ENCODE measurements at places on chromosomes 7 and 10. TPM values are rescaled to one million over a fixed set of nuclear protein-coding genes. Genes with fewer than 3 reads are reported as not detected.

Gene CACNB2
- total RNA-seq = 1.5 TPM

Gene SPDYE8
- total RNA-seq = 0.13 TPM

Gene BTBD16
- 0.23 TPM for total RNA-seq

Gene SSMEM1
- not detected for total RNA-seq

Gene IPMK
- 5.5 TPM for total RNA-seq

Gene PSD
- total RNA-seq = 0.31 TPM

Gene SPDYE9
- 0.13 TPM for total RNA-seq

Gene HTR5A
- total RNA-seq = 0.08 TPM

Gene PARD3
- 35.2 TPM for total RNA-seq

Gene RNF133
- 0.49 TPM for total RNA-seq

Gene RASA4B
- 6.2 TPM for total RNA-seq

- H3K36me3 ChIP-seq = peaks cover 32% of the 10 kb centered on the region
- no peak overlapping the region for H3K27ac ChIP-seq
- peaks cover 41% of the 10 kb centered on the region for H3K27me3 ChIP-seq
- no peak for DNase-seq
- no peak overlapping the region for H3K4me3 ChIP-seq
Measured at GRCh38 chr7:158389514-158390425, 197.9 kb downstream of the PTPRN2 start.

DNA sequence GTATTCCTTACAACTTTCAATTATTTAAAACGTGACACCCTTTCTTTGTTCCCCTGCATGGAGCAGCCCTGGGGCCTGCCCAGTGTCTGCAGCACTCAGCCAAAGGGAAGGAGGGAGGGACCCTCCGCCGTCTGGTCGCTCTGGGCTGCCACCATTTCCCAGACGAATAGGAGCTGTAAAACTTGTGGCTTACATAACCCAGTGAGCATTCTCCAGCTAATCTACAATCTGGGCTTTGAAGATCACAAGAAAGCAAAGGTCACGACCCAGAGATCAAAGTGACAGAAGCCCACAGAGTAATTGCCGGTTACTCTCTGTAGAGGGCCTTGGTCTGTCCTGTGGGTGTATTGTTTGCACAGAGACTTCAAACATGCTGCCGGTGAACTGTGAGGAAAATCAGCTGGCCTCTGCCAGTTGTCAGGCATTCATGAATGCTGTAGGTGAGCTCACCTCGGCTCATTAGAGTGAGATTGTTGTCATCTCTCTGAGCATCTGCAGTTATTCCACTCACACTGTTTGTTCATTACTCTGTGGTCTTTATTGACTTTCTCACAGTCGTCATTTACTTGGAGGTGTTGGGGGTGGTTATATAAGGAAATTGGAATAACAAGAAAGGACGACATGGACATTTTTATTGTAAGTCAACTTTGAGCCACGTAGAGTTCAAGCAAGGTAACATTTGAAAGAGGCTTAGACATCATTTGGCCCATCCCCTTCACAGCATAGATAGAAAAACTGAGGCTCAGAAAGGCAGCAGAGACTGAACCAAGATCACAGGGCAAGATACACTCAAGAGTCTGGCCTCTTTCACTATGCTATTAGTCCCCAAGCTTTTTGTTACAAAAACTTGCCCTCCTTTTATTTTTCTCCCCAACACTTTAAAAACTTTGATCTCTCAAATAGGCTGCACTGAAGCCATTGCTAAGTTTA is 619.8 kb downstream of the LRMDA start:
- peaks cover 6% of the 10 kb centered on the region for H3K4me1 ChIP-seq
- H3K27me3 ChIP-seq = peaks cover 1% of the 10 kb centered on the region
- peaks cover 4% of the 10 kb centered on the region for H3K36me3 ChIP-seq
- no peak overlapping the region for H3K4me3 ChIP-seq

- H3K27ac ChIP-seq = no peak overlapping the region
- DNase-seq = no peak
- H3K4me3 ChIP-seq = no peak overlapping the region
- H3K27me3 ChIP-seq = peaks cover 2% of the 10 kb centered on the region
- H3K4me1 ChIP-seq = no peaks in the 10 kb centered on the region
- peaks cover 36% of the 10 kb centered on the region for H3K36me3 ChIP-seq
Measured at GRCh38 chr7:73454424-73454823, 20.8 kb downstream of the FZD9 start.

DNA sequence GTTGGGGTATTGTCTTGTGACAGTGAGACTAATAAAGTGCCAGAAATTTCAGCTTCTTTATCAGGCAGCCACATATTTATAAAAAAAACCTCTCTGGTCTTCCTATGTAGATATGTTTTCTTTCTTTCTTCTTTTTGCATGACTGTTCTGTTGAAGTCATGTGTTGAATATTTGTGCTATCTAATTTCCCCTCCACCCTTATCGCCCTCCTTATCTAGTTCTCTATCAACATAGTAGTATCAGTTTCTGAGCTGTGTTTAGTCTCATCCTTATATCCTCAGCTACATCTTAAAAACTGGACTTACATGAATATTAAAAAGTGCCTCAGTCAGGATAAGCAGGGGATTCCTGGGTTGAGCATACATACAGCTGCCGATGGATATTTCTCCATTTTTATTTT is 53.9 kb downstream of the SEMA3D start:
- DNase-seq = no peak
- no peak overlapping the region for H3K27ac ChIP-seq
- no peaks in the 10 kb centered on the region for H3K36me3 ChIP-seq
- H3K27me3 ChIP-seq = no peaks in the 10 kb centered on the region

DNA sequence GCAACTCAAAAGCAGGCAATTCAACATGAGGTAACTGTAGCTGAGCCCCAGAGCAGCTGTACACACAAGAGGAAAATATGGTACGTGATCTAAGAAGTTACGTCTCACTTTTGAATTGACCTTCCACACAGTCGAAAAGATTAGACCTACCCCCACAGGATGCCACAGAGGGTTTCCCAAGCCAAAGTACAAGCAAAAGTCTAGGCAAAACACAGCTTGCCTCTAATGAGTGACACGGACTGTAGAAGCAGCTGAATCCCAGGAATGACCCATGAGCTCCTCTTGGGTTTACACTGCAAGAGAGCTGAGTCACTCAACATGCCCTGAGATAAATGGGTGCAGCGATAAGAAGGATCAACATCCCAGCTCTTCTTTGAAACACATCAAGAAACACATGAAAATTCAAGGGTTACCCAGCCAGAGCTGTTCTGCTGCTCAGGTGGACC is 9.8 kb downstream of the CREB3L2 start:
- H3K36me3 ChIP-seq = no peaks in the 10 kb centered on the region
- H3K4me3 ChIP-seq = no peak overlapping the region
- H3K27ac ChIP-seq = peak overlapping the region; percentile 53
- peaks cover 26% of the 10 kb centered on the region for H3K4me1 ChIP-seq

- H3K27ac ChIP-seq = no peak overlapping the region
- H3K4me1 ChIP-seq = no peaks in the 10 kb centered on the region
- H3K4me3 ChIP-seq = no peak overlapping the region
Measured at GRCh38 chr10:130545697-130546096, 409.5 kb downstream of the GLRX3 start.

- no peak for DNase-seq
- H3K27me3 ChIP-seq = no peaks in the 10 kb centered on the region
- peaks cover 4% of the 10 kb centered on the region for H3K36me3 ChIP-seq
- H3K27ac ChIP-seq = no peak overlapping the region
- no peak overlapping the region for H3K4me3 ChIP-seq
Measured at GRCh38 chr7:82998436-82998835, 164.2 kb downstream of the PCLO start.

DNA sequence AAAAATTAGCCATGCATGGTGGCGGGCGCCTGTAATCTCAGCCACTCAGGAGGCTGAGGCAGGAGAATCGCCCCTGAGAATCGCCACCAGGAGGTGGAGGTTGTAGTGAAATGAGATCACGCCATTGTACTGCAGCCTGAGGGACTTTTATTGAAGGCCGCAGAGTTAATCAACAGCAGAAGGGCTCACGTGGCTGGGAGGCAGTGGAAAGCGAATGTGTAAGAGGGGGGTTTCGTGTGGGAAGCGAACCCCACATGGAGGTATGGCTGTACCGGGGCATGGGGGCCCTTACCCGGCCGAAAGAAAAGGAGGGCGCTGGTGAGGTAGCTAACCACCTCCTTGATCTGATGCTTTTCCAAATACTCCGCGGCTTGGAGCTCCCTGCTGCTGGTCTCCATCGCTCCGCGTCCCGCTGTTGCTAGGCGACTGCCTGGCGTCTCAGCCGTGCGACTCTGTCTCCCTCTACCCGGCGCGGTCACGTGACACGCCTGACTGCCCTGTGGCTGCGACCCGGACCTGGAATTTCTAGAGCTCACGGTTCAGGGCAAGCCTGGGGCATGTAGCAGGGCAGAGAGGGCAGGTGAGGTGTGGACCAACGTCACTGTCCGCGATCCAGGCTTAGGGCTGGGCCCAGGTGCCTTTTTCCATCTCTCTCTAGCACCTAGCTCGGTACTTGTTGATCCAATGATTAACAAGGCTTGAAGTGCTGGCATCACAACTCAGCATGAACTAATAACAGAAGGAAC is at the start of gene EFCAB10:
Gene EFCAB10, minus strand, starts transcription at position 428 of the 746 bp plus-strand sequence. Its CDS starts 30 bp downstream, at position 398.
- no peaks in the 10 kb centered on the region for H3K27me3 ChIP-seq
- peaks cover 3% of the 10 kb centered on the region for H3K4me1 ChIP-seq
- peak within 1 kb of the TSS; percentile 80 for H3K4me3 ChIP-seq
- DNase-seq = peak; percentile 84

DNA sequence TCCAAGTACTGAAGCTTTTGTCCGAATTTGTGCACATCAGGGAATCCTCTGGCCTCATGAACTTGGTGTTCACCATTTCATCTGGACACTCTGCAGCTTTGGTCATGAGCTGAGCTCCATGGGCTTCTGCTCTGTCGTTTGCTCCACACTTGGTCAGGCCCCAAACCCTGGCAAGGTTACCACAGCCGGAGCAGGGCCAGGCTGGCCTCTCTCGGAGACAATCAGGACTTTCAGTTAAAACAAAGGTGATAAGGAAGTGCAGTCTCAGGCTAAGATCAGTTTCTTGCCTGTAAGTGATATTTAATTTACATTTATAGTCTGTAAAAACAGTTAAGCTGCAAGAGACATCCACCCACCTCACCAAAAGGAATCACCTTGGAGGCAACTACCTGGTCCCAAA is 558.9 kb downstream of the PARD3 start:
- peaks cover 6% of the 10 kb centered on the region for H3K27me3 ChIP-seq
- H3K27ac ChIP-seq = no peak overlapping the region
- DNase-seq = no peak
- H3K4me1 ChIP-seq = peaks cover 29% of the 10 kb centered on the region
- peaks cover 17% of the 10 kb centered on the region for H3K36me3 ChIP-seq

GRCh38 chr10:5499493-5500140 is at the start of gene CALML5:
TSS of gene CALML5 (minus strand) at chr10:5499570. CDS start at chr10:5499438, 132 bp downstream.
- no peak for DNase-seq
- H3K4me1 ChIP-seq = peaks cover 18% of the 10 kb centered on the region
- peaks cover 6% of the 10 kb centered on the region for H3K27me3 ChIP-seq
- H3K4me3 ChIP-seq = no peak within 1 kb of the TSS
- no peaks in the 10 kb centered on the region for H3K36me3 ChIP-seq
- H3K27ac ChIP-seq = no peak within 1 kb of the TSS

- H3K36me3 ChIP-seq = no peaks in the 10 kb centered on the region
- DNase-seq = peak; percentile 65
- H3K4me3 ChIP-seq = peak within 1 kb of the TSS; percentile 85
- H3K4me1 ChIP-seq = peaks cover 13% of the 10 kb centered on the region
- peaks cover 2% of the 10 kb centered on the region for H3K27me3 ChIP-seq
Measured at GRCh38 chr7:19772841-19773760, at the start of gene TMEM196. TSS of gene TMEM196 (minus strand) at chr7:19773617. CDS start at chr7:19772696, 921 bp downstream.

DNA sequence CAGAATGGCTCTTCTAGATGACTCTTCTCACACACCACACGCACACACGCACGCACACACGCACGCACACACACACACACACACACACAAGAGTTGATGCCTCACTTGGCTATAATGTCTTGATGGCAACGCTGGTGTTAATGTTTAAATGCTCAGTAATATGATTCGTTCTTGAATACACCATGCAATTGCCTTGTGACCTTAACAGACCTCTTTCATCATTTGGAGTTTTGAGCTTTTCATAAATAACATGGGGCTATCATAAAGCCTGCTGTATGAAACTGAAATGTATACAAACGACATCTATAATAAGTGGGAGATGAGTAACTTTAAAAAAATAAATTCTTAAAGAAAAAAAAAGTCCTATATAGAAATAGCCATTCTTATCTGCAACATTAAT is 8.2 kb downstream of the JCAD start:
- peaks cover 43% of the 10 kb centered on the region for H3K36me3 ChIP-seq
- peaks cover 10% of the 10 kb centered on the region for H3K27me3 ChIP-seq
- DNase-seq = no peak

- H3K4me3 ChIP-seq = no peak overlapping the region
- DNase-seq = no peak
- H3K27ac ChIP-seq = no peak overlapping the region
- peaks cover 2% of the 10 kb centered on the region for H3K36me3 ChIP-seq
- peaks cover 7% of the 10 kb centered on the region for H3K27me3 ChIP-seq
Measured at GRCh38 chr10:128361487-128361886, 235.3 kb upstream of the MKI67 start.

- peak; percentile 64 for DNase-seq
- H3K36me3 ChIP-seq = no peaks in the 10 kb centered on the region
- H3K27ac ChIP-seq = no peak overlapping the region
- H3K27me3 ChIP-seq = peaks cover 1% of the 10 kb centered on the region
Measured at GRCh38 chr10:114879541-114880158, 58.1 kb downstream of the FHIP2A start.

GRCh38 chr10:11551916-11552602 is 59.4 kb downstream of the USP6NL start:
- H3K36me3 ChIP-seq = no peaks in the 10 kb centered on the region
- H3K27me3 ChIP-seq = no peaks in the 10 kb centered on the region
- peaks cover 12% of the 10 kb centered on the region for H3K4me1 ChIP-seq
- no peak overlapping the region for H3K4me3 ChIP-seq
- no peak for DNase-seq
- H3K27ac ChIP-seq = no peak overlapping the region

DNA sequence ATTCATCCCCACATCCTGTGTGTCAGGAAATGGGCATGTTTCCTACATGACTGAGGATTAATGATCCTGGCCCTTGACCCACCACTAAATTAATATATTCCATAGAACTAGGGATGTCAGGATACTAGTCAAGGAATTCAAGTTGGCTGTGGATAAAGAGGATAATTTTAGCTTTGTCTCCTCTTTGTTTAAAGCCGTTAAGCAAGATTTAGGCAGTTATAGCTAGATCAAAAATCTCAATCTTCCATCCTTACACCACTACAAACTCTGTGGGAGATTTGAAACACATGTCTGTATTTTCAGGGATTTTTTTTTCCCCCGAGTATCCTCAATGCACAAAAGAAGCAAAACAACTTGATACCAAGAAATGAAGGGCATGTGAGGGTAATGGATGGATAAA is 417.1 kb downstream of the MAGI2 start:
- no peak for DNase-seq
- H3K27ac ChIP-seq = no peak overlapping the region

DNA sequence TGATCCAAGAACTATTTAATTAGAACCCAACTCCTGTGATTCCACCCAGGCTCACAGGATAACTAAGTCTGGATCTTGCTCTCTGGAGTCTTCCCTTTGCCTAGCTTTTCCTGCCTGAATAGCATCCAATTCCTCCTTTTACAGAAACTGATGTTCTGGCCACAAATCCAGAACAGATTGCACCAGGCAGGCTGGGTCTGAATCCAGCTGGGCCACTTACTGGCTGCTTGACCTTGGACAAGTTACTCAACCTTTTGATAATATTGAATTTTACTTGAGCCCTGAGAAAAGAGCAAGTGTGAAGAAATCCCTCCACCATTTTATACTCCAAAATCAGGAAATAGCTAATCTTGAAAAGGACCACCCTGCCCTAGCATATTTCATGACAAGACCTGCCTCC is 55.5 kb upstream of the SLC35G1 start:
- peaks cover 7% of the 10 kb centered on the region for H3K36me3 ChIP-seq
- H3K4me3 ChIP-seq = no peak overlapping the region
- peaks cover 5% of the 10 kb centered on the region for H3K27me3 ChIP-seq
- no peak for DNase-seq
- H3K4me1 ChIP-seq = no peaks in the 10 kb centered on the region

- H3K36me3 ChIP-seq = no peaks in the 10 kb centered on the region
- no peak overlapping the region for H3K4me3 ChIP-seq
- H3K27ac ChIP-seq = no peak overlapping the region
- H3K27me3 ChIP-seq = no peaks in the 10 kb centered on the region
Measured at GRCh38 chr10:45547207-45547606, 125.4 kb downstream of the ZFAND4 start.
